Left ventricle myocardium inferior (tissue), 1 donor: ENCODE measurements at places on chromosomes 13 and 19.
A peak's percentile ranks its signal among the peaks of the same experiment; 100 is the strongest.

GRCh38 chr13:107835339-107836018 is 379.9 kb downstream of the LIG4 start:
- no peak for DNase-seq

- no peak for DNase-seq
These were observed 2362.3 kb downstream of the PCDH9 start for GRCh38 chr13:64867856-64868255.

DNA sequence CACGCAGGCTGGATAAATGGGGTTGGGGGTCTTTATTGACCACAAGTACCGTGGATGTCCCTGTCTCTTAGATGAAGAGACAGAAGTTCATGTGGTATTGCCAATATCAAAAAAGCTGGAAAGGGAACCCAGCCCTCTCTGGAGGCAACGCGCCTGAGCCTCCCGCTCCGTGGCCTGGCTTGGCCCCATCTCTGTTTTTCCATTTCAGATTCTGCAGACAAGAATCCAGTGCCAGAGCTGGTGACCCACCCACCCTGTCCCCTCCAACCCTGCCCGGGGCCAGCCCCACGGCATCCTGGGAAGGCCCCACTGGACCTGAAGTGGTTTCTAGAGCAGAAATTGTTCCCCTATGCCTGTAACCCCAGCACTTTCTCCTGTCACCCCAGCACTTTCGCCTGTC is 57.7 kb downstream of the PTPRS start:
- peak; percentile 73 for DNase-seq

GRCh38 chr13:113367771-113368170 is 3.8 kb upstream of the GRTP1 start:
- DNase-seq = no peak

DNA sequence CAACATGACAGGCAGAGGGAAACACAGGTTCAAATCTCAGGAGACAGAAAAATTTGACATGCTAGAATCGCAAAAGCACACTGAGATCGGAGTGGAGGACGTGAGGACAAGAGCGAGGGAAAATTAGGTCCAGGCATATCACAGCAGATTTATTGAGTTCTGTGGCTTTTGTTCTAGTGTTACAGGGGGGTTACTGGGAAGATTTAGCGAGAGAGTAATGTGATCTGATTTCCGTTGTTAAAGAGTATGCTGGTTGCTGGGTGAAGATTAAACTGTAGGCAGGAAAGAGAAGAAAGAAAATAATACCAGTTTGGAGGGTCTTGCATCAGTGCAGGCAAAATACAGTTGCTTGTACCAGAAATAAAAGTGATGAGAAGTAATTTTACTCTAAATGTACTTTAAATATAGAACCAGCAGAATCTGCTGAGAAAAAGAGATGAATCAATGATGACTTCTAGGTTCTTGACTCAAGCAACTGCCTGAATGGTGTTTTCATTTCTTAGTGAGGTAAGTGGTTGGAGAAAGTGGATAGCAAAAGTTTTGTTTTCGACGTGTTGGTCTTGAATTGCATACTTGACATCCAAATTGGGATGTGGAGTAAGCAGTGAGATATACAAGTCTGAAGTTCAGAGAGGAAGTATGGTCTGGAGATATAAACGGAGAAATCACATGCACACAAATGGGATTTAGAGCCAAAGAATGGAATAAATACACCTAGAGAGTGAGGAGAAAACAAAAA is 35.7 kb downstream of the UFM1 start:
- no peak for DNase-seq

DNA sequence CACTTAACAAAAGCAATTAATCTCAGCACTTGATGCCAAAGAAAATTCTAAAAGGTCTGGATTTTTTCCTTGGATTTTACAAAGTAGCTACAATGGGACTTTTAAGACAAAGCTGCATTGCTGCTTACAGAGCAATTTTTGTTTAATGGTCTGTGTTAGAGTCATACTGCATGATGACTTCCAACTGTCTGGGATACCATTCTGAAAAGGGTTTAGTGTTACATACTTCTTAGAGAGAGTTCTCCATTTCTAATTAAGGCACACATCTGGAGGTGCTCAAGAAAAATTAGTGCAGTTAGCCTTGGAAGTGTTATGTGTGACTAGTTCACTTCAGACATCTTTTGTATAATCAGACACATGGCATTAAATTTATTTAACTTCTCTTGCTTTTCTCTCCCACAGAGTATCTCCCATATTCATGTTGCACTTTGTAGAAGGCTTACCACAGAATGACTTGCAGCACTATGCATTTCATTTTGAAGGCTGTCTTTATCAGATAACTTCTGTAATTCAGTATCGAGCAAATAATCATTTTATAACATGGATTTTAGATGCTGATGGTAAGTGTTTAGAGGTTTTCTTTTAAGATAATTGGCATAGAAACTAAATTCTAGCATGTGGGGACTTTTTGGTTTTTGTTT is 35.1 kb downstream of the USPL1 start:
- no peak for DNase-seq

- DNase-seq = no peak
These were observed 218.9 kb upstream of the EDNRB start for GRCh38 chr13:78137404-78138142.

DNA sequence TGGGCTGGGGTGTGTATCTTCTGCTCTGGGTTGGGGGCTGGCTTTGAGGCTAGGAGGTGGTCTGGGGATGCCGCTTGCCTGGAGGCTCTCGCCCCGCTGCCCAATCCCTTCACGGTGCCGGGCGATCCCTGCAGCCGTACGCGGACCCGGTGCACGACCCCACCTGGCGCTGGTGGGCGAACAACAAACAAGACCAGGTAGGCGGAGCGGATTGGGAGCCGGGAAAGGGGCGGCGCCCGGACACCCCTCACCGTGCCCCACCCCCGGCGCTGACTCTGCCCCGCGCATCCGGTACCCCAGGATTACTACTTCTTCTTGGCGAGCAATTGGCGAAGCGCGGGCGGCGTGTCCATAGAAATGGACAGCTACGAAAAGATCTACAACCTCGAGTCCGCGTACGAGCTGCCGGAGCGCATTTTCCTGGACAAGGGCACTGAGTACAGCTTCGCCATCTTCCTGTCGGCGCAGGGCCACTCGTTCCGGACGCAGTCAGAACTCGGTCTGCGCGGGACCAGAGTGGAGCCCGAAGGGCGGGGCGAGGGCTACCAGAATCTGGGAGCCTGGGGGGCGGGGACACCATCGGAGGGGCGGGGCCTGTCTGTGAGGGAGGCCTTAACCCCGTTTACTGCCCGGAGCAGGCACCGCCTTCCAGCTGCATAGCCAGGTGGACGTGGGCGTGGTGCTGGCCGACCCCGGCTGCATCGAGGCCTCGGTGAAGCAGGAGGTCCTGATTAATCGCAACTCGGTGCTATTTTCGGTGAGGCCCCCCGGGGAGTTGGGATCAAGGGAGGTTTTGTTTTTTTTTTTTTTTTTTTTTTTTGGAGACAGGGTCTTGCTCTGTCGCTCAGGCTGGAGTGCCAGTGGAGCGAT is 12.1 kb upstream of the PSMD8 start:
- DNase-seq = peak; percentile 85

- peak; percentile 21 for DNase-seq
These were observed 33.9 kb downstream of the NUFIP1 start for GRCh38 chr13:44955406-44955805.

DNA sequence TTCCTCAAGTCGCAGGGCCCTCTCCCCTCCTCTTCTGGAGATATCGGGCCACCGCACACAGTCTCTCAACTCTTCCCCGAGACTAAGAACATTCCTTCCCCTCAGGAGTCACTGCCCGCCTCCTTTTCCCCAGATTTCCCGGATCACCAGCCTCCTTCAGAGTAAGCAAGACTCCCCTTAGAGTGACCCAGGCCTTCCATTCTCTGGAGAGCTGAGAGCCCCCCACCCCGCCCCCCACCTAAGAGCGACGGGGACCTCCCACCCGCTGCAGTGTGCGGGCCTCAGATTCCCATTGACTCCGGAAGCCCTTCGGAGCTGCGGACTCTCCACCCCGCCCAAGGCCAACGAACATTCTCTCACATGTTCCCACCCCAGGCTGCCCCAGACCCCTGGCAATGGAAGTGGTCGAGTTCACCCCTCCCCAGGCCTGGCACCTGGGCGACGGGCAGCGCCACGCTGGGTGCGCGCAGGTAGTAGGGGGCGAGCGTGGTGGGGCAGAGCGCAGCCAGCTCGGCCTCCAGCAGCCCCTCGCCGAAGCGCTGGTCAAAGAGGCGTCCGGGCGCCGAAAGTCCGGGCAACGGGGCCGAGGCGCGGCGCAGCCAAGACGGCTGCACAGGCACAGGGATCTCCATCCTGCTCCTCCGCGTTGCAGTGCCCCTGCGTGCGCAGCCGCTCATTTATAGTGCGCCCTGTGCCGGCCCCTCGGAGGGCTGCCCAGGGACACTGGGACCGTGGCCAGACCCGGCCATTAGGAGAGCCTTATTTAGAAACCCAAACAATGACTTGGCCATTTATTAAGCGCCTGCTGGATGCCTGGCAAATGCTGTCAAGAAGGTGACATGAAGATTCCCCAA is at the start of gene HSPB6:
HSPB6 (minus strand) TSS at position 653 of the 854 bp plus-strand sequence; CDS start at position 632, 21 bp downstream.
- DNase-seq = peak; percentile 80

- DNase-seq = no peak
These were observed at the start of gene WDR87 for GRCh38 chr19:37905946-37906868. Gene WDR87, minus strand, starts transcription at chr19:37906594. Its CDS starts 8,355 bp downstream, at chr19:37898239.

DNA sequence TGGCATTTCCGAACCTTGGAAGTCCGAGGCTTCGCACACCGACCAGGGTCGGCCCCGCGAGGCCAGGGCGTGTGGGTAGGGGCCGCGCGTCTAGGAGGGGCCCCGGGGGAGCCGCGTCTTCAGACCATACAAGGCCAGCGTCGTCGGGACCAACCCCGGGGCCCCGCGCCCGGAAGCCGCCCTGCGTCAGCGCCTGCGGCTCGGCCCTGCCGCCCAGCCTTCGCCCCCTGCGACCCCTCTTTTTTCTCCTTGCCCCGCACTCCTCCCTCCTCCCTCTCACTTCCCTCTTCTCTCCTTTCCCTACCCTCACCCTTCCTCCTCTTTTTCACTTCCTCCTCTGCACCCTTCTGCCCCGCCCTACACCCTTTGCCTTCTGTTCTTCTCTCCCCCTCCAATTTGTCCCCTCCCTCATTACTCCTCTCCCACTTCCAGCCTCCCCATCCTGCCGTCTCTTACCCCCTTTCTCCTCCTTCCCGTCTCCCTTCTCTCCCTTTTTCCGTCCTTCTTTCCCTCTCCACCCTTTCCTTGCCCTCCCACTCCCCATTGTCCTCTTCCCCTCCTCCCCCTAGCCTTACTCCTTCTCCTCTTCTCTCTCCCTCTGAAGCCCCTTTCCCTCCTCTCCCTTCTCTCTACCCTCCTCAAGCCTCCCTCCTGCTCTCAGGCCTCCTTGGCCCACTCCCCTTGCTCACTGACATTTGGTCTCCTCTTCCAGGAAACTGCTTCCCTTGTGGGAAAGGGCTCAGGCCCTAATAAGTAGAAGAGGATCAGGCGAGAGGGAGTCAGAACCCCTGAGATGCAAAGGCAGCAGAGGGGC is 2.2 kb upstream of the PLEKHG2 start:
- peak; percentile 87 for DNase-seq

GRCh38 chr13:111347438-111347837 is 27.0 kb downstream of the TEX29 start:
- DNase-seq = no peak

DNA sequence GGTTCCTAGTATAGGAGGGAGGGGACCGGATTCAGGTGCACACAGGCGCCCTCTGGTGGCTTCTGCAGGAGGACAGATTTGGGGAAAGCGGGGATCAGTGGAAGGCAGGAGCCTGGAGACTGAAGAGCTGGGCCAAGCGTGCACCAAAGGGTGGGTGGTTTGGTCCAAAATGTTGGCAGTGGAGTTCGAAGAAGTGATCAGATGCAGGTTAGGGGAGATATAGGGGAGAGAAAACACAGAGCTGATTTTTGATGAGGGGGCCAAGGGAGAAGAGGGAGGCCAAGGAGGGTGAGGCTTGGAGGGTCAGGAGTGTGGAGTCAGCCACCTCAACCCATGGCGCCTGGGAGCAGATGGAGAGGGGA is 6.8 kb upstream of the CARM1 start:
- DNase-seq = peak; percentile 85

- DNase-seq = no peak
These were observed 4.8 kb upstream of the ZNF253 start for GRCh38 chr19:19860756-19861390.

DNA sequence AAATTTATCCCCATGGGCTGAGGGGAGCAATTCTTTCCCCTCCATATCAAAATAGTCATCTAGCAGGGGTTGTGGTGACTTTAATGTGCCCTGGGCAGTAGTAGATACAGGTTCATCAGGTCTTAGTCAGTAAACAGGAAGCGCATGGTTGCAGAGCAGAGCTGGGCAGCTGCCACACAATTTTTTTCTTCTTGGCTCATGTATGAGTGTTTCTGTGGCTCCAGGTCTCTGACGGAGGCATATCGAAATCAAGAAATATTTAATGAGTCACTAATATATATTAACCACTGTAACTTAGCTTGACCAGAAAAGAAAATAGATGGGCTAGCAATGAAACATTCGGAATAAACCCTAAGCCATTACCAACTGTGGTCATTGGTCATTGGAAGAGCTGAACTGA is 68.4 kb upstream of the UBL3 start:
- DNase-seq = no peak

DNA sequence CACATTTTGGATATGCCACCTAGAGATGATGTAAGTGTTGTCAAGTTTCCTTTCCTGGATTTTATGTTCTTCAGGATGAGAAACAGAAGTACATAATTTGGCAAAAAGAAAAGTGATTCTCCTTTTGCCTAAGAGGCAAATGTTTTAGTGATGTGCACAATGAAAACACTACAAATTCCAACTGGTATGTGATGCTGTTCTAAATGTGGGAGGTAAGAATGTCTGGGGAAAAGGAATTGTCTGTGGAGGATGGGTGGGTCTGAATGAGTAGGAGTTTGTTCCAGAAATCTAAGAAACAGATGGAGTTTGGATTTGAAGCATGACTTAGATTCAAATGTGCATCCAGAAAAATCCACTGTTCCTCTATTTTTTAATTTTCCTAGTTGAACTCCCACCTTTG is 473.6 kb upstream of the SPRY2 start:
- DNase-seq = no peak

DNA sequence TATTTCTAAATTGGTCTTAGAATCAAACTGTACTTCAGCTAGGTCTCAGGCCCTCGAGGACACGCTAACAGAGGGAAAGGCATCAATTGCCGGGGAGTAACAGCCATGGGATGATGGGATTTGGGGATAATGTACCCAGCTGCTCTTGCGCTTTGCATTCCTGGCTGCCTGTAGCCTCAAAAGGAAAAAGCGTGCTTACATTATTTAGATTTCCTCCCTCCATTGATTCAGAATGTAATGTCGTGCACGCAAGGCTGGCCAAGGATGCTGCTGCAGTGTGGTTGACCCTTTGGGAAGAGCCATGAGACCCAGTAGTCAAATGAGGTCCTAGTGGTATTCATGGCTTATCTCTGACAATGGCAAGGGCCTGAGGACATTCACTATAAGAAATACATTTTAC is 95.1 kb downstream of the SLC7A1 start:
- DNase-seq = no peak

- no peak for DNase-seq
These were observed 102.5 kb downstream of the FLT1 start for GRCh38 chr13:28392428-28392827.
